ENCODE measurements at places on chromosomes 1 and 21.
A peak's percentile ranks its signal among the peaks of the same experiment; 100 is the strongest.

DNA sequence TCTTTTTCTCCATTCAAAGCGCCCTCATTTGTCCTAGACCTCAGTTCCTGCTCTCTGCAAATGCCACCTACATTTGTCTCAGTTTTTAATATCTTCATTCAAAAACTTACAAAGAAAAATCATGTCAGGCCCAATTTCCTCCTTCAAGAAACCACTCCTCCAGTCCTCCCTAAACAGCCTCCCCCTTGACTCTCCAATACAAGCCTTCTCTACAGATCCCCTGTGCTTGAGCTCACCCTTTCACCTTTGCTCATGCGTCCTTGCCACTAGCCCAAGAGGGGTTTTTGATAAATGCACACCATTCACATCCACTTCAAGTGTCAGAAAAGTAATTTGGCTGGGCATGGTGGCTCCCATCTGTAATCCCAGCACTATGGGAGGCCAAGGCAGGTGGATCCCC, 140.6 kb downstream of the RERE start:
- no peak for DNase-seq

DNA sequence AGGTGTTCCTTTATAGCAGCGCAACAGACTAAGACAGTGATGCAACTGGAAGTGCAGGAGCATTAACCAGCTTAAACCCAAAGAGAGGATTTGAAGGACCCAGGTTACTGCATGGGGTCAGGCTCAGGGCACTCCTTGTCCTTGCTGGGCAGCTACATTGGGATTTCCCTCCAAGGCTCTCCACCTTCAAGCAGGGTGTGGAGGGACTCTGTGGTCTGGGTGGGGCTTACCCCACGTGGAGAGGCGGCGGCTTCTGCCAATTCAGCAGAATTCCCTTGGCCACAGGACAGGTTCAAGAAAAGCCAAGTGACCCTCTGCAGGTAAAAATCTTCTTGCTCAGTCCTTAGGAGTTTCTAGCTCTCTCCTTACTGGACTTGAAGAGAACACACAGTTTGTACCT, 6.5 kb downstream of the RRP1B start:
- DNase-seq: no peak

- DNase-seq: peak; percentile 23
Observed at GRCh38 chr1:92536980-92537884, 50.5 kb upstream of the GFI1 start.

DNA sequence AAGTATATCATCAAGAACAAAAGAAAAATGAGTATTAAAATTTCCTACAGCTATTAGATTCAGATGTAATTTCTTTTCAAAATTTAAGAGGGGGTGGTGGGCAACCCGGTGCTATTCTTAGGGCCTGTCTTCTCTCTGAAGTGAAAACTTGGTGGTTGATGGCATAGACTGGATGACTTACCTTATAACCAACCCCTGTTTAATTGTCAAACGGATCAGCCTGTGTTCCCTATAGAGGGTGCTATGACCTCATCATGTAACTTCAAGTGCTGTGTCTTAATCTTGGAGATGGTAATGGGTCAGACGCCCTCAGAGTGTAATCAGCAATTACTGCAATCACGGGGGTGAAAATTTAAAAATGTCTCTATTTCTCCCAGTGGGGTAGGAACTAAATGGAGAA, 176.2 kb downstream of the PCP4 start:
- no peak for DNase-seq

GRCh38 chr1:243734308-243734695, 115.7 kb downstream of the AKT3 start:
- no peak for DNase-seq

DNA sequence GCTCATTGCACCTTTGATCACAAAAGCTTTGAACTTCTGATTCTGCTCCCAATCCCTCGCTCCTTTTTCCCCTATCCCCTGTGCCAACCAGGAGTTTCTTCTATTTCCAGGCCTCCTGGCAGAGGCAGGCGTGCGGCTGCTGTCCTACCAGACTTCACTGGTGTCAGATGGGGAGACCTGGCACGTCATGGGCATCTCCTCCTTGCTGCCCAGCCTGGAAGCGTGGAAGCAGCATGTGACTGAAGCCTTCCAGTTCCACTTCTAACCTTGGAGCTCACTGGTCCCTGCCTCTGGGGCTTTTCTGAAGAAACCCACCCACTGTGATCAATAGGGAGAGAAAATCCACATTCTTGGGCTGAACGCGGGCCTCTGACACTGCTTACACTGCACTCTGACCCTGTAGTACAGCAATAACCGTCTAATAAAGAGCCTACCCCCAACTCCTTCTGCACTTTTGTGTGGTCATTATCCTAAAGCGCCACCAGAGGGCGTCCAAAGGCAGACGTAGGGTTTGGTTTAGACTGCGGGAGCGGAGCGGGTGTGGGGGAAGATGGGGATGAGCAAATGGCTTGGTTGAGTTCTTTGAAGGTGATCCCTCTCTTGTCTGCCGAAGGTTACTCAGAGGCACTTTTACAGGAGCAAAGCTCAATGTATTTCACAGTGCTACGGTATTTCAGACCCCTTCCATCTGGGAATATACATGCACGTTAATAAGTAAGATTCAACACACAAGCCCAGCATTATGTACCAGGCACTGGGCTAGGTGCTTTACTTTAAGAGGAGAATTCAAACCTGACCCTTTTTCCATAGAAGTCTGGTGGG, 24.7 kb downstream of the HMGCS2 start:
- DNase-seq: peak; percentile 29

GRCh38 chr21:14900058-14900457, 164.7 kb downstream of the NRIP1 start:
- DNase-seq: no peak

GRCh38 chr1:9151328-9151860, 22.5 kb upstream of the GPR157 start:
- DNase-seq: no peak

DNA sequence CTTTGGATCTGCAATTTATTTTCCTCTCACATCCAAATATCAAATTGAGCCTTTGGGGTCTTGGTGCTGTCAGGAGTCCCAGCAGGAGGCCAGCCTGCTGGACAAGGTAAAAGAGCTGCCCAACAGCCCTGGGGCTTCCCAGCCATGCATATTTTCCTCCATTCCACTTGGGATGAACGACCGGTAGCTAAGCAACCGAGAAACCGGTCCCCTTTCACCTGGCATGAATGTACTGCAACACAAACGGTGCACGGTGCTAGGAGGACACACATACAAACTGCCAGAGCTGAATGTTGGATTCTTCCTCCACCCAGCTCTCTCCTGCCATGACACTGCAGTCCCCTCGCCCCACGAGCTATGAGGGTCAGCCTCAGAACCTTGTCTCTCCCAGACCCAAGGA, 42.7 kb downstream of the BCAR3 start:
- DNase-seq: no peak

DNA sequence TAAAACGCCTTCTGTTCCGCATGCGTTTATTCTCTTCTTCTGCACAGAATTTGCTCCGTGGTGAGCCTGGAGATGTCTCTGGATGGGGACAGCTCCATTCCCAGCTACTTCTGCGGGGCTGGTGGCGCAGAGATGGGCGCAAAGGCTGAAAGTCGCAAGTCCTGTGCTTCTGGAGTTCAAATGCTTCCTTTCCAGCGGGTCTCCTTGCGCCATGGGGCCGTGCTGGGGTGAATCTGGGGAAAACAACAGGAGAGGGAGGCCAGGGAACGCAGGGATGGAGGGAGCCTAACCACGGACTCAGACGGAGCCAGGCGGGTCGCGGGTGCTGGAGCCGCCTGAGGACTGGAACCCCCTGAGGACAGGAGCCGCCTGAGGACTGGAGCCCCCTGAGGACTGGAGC, 2.9 kb upstream of the OR2T12 start:
- DNase-seq: no peak

DNA sequence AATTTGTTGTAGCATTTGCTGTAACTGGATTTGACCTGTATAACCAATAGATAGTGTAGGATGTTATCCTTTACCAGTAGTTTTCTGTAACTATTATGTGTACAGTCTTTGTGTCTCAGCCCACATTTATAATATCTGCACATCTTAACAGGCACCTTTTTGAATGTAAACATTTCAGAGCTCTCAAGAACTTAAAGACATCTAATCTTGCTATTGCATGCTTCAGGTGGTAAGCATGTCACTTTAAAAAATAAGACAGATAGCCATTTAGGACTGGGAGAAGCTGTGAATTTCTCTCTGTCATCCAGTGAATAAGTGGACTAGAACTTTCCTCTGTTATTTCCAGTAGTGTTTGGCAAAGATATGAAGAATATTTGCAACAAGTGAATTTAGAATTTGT, 22.6 kb upstream of the GPR52 start:
- DNase-seq: no peak

GRCh38 chr1:88208389-88208788, 475.7 kb upstream of the PKN2 start:
- DNase-seq: no peak

DNA sequence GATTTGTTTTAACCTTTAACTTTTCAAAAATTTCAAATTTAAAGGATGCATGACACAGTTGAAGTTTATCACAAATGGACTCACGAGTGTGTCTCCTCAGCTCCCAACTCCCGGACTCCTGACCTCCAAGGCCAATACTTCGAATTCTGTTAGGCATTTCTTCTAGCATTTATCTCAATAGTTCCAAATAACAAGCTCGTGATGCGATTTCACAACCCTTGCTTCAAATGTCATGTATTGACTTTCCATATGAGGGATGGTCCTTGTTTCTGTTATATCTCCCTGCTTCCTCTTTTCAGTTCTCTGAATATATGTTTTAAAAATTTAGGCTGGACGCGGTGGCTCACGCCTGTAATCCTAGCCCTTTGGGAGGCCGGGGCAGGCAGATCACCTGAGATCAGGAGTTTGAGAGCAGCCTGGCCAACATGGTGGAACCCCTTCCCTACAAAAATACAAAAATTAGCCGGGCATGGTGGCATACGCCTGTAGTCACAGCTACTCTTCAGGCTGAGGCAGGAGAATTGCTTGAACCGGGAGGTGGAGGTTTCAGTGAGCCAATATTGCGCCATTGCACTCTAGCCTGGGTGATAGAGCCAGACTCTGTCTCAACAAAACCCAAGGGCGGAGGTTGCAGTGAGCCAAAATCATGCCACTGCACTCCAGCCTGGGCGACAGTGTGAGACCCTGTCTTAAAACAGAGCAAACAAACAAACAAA, 52.0 kb upstream of the TINAGL1 start:
- no peak for DNase-seq

- DNase-seq: no peak
Observed at GRCh38 chr1:203170625-203171330, 4.8 kb downstream of the MYBPH start.

DNA sequence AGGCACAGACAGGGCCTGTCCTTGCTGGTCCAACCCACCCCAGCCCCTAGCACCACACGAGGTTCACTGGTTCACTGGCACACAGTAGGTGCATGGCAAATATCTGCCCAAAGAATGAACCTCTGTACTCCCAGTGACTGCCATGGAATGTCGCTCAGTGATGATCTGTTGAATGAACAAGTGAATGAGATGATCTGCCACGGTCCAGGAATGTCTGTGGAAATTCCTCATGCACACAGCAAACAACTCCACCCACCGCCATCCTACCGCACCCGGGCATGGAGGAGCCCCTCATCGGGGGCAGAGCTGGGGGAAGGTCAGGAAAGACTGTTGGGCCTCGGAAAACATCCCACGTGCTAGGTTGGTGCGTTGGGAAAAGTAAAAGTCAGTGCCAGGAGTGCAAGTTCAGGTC, 1.7 kb downstream of the HSPG2 start:
- no peak for DNase-seq

- no peak for DNase-seq
Observed at GRCh38 chr1:106233511-106233910, 823.0 kb upstream of the PRMT6 start.

DNA sequence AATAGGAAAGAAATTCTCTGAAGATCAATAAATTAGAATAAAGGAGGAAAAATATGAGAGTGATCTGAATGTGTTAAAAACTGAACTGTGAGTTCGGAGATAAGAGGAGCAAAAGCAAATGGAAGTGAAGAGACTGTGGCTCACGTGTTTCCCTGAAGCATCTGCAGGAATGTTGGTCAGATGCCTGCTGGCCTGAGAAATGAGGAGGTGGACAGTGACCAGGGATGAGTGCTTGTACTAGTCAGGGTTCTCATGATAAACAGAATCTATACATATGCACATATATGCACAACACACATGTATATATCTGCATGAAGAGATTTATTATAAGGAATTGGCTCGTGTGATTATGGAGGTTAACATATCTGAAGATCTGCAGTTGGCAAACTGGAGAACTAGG, 103.4 kb upstream of the TIAM1 start:
- DNase-seq: no peak

DNA sequence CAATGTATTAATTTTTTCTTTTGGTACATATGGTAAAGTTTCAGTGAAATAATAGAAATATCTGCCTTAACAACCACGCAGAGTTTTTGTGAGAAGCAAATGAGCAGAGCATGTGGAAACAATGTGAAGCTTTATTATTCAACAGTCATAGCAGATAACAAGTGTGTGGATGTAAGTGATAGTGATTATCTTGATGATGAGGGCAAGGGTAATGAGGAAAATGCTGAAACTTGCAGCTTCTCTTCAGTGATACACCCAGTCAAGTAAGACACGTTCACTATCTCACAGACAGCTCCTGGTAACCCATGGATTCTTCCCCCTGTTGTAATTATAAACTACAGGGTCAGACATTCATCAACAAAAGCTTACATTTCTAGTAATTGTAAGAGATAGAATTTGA, 14.6 kb upstream of the OR2L5 start:
- no peak for DNase-seq
